Stimulated activated CD4-positive, alpha-beta T cell treated with anti-CD3 and anti-CD28 coated beads, Interleukin-15, amount 100 ng/mL, for 1 hour (primary cell): ENCODE measurements at places on chromosomes 16 and 17.

- no peak for DNase-seq
Observed at GRCh38 chr17:76544546-76545365, 4.9 kb downstream of the PRCD start.

GRCh38 chr16:12319428-12320035 is 343.0 kb downstream of the SNX29 start:
- no peak for DNase-seq

DNA sequence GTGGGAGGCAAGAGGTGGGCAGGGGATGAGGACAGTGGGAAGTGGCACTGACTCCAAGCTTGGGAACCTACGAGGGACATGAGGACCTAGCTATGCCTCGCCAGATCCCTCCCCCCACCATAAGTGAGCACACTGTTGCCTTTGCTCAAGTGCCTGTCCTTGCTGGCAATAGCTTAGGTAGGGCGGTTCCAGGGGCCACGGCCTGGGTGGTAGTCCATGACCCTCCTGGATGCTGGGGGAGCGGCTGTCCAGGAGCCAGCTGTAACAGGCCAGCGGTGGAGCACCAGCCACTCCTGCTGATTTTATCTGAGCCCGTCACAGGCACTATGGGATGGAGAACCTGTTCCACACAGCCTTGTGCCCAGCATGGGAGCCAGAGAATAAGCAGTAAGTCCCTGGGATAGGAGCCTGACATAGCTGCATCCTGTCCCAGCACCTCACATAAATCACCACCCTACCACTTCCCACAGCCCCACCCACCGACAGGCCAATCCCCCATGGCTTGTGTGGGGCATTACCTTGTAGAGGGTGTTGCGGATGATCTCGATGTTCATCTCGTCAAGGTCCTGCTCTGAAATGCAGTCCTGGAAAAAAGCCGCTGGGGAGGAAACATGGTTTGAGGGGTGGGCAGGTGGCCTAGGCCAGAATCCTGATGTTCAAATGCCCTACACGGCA is 11.8 kb downstream of the HSD11B2 start:
- DNase-seq = no peak

DNA sequence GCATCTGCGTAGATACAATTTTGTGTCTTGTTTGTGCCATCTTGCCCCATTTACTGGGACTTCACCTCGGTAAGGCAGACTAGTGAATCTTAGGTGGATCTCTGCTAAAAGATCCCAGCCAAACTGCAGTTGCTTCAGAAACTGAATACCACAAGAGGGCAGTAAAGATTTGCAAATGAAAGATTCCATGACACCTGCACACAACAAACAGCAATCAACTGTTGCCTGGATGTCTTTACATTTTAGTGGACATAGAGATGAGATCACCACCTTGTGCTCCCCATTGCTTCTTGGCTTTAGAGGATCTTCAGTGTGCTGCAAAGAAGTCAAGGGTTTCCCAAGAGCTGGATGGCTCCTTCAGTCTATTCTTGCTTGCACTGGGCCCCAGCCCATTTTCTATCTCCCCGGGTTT is 119.2 kb upstream of the CACNG5 start:
- no peak for DNase-seq

DNA sequence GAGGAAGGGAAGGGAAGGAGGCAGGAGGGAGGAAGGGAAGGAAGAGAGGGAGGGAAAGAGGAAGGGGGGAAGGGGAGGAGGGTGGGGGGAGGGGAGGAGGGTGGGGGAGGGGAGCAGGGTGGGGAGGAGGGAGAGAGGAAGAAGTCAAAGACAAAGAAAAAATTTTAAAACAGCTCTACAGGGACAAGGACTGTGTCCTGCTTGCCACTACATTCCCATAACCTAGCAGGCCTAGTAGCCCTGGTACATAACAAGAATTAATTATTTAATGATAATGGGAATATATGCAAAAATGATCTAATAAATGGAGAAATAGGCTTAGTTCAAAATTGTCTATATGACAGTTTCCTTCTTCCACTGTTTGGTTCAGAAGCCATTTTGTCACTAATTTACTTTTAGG is 47.6 kb upstream of the NOG start:
- no peak for DNase-seq

DNA sequence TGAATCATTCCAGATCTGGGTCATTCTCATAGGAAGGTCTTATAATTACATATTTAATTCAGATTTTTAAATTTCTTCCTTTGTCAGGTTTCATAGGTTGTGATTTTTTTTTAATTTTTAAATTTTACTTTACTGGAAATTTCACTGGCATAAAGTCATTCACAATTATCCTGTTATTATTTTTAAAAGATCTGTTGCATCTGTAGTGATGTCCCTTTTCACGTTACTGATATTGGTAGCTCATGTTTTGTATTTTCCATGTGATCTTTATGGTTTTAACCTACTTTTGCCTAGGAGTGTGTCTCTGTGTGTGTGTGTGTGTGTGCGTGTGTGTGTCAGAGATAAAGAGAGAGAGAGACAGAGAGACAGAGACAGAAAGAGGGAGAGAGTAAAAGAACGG is 216.6 kb upstream of the KCNJ16 start:
- DNase-seq = no peak

DNA sequence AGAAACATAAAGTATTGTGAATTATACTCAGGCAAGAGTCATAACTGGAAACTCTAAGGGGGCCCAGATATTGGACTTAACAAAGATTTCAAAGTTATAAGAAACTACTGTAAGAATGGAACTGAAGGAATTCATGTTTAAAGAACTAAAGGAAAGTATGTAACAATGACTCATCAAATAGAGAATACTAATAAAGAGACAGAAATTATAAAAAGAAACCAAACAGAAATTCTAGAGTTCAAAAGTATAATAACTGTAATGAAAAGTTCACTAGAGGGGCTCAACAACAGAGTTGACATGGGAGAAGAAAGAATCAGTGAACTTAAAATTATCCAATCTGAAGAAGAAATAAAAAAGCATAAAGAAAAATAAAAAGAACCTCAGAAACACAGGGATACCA is 55.4 kb downstream of the ADCY9 start:
- no peak for DNase-seq

GRCh38 chr17:28170771-28171170 is 128.3 kb downstream of the NLK start:
- no peak for DNase-seq

DNA sequence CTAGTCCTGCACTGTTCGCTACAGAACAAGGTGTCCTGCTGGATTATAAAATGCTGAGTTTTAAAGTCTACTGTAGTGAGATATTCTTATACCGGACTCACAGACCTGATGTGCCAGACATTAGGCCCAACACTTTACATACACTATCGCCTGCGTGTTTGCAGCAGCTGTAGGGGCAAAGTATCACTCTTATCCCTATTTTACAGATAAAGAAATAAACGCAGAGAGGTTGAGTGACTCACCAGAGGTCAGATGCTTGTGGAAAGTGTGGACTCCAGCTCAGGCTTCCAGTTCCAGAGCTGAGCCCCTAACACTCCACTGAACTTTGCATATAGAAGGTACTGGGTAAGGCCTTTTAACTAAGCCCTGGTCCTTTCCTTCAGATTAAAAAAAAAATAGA is 47.4 kb downstream of the PLXDC1 start:
- no peak for DNase-seq

GRCh38 chr17:75559958-75560533 is 27.6 kb upstream of the MYO15B start:
- no peak for DNase-seq

DNA sequence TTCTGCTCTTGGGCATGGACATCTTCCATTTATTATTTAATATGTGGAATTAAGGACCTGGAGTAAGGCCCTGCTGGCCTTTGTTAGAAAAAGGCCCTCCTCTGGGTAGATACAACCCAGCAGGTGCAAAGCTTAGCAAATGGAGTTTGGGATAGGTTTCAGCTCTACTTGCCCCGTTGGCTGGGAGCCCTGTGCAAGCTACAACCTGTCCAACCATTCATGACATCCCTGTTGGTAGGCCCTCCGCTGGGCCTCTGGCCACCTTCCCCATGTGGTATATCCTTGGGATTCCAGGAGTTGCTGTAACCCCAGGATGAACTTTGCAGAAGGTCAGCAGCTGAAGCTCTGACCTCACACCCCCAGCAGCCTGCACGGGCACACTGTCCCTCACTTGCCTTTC is 6.4 kb downstream of the NGFR start:
- no peak for DNase-seq

GRCh38 chr17:50966163-50966666 is 100.1 kb upstream of the TOB1 start:
- DNase-seq = no peak

- DNase-seq = peak; percentile 47
Observed at GRCh38 chr17:80861892-80862291, 129.7 kb upstream of the CHMP6 start.

DNA sequence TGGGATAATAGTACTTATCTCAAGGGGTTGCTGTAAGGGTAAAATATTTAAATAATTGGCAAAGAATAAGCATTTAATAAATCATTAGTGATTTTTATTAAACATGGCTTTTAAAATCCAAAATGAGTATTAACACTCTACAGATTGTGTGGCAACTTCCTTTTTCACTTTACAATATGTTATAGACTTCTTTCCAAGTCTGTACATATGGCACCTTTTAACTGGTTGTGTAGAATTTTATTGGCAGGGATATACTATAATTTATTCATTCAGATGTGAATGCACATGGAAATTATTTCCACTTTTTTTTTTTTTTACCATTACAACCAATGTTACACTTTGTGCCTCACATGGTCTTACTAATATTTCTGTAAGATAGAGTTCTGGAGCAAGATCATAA is 15.7 kb upstream of the NLRP1 start:
- no peak for DNase-seq

DNA sequence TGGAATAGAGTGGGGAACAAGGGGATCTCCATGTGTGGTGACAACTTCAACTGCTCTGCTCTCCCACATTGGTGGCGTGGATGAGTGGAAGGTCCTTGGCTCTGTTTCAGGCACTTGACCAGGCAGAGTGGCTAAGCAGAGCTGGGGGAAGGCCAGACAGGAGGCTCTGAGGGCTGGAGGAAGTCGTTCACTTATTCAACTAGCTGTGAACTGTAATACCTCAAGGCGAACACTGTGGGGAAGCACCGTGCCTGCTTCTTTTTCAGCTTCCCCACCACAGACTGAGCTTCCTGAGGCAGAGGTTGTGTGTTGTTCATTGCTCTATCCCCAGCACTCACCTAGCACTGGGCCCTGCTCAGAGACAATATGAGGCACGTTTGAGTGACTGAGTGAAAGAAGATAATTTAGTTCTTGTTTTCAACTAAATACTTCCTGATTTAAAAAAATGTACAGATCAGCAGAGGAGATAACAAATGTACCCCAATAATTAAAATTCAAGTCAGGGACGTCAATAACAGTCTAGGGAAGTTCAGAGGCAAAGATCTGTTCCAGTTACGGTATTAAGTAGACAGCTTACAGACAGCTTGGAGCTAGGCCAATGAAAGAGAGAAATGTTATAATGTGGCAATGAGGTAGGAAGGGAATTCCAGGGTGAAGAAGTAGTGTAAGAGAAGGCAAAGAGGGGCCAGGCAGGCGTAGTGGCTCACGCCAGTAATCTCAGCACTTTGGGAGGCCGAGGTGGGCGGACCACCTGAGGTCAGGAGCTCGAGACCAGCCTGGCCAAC is 34.7 kb downstream of the MYO18A start:
- DNase-seq = peak; percentile 49

DNA sequence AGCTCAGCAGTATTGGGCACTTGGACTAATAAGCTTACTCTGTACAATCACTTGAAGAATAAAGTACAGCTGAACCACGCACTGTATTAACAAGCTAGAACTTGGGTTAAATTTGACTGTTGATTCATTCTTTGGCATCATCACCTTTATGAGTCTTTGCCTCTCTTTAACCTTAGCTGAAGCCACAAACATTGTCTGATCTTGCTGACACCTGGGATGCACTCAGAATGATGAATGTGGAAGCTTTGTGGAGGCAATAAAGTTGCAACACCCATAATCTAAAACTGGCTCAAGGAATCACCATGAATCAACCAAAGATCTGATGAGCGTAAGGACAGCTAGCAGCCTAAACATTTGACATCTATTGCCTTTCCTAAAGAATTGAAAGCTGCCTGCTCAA is 590.6 kb upstream of the SOX9 start:
- no peak for DNase-seq

GRCh38 chr16:87297918-87298631 is 19.1 kb downstream of the C16orf95 start:
- peak; percentile 11 for DNase-seq

- no peak for DNase-seq
Observed at GRCh38 chr16:3173892-3174617, 13.9 kb upstream of the OR1F1 start.

DNA sequence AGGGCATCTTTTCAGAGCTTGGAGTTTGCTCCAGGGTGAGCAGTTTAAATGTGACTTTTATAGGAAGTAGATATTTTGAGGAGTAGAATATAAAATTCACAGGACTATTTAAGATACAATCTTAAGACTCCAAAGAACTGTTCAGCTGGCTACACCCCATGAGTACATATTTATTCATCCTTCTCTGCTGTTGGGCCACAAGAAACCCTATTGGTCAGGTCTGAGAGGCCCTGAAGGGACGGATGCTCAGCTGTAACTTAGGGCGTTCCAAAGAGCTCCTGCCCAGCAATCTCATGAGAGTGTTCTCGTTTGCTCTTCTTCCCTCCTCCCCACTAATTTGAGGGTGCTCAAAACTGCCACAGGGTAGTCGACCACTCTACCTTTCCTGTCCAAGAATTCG is 7.3 kb downstream of the ST6GALNAC2 start:
- DNase-seq = no peak

GRCh38 chr17:78197147-78197832 is 10.1 kb downstream of the AFMID start:
- no peak for DNase-seq
